CMK (cell line): ENCODE measurements at places on chromosomes 1 and 21.
A peak's percentile ranks its signal among the peaks of the same experiment; 100 is the strongest.

GRCh38 chr1:75742047-75742625 is 17.6 kb downstream of the ACADM start:
- DNase-seq, result no peak

- DNase-seq, result no peak
Observed at GRCh38 chr1:110433803-110434202, 17.1 kb upstream of the PROK1 start.

- DNase-seq, result no peak
Observed at GRCh38 chr1:55048453-55049270, 9.3 kb downstream of the PCSK9 start.

DNA sequence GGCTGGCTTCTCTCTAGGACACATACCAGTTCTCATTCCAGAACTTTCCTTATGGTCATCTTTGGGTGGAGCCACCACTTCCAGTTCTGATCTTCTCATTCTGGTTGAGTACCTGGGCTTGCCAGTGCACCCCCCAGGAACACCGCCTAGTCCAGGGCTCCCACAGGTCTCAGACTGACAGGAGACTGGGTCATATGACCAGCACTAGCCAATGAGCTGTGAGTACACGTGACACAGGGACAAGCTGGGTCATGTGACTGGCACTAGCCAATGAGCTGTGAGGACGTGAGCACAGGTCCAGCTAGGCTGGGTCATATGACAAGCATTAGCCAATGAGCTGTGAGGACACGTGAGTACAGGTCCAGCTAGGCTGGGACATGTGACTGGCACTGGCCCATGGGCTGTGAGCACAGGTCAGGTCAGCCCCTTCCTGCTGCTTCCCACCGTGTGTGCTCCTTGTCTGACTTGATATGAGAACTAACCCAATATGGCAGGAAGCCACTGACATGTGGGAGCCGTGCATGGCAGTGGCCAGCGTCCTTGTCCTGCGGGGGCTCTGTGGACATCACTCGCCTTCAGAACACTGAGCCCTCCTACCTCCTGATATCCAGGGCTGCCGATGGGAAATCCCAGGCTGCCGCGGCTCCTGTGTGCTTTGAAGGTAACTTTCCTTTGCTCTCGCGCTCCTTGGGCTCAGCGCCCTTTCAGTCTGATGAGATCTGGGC is 22.7 kb downstream of the KRTAP10-1 start:
- peak; percentile 91 for DNase-seq

GRCh38 chr1:1373051-1373814 is 1.8 kb downstream of the AURKAIP1 start:
- no peak for DNase-seq

DNA sequence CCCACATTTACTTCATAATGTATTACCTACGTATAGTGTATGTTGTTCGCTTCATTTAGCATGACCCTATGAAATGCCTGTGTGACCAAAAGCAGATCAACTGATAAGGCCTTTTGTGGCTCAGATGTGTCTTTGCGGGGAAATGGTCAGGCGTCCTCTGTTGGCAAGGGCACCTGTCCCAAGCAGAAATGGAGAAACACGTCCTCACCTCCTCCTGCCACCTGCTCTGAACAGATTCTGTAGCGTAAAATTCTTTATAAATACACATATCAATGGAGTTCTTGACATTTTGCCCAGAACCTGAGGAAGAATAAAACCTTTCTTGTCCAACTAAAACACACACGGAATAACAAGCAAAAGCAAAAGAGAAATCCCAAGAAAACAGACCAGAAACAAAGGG is 417.9 kb downstream of the KIF26B start:
- DNase-seq, result no peak
